ENCODE measurements at places on chromosomes 16 and 17. TPM values are rescaled to one million over a fixed set of nuclear protein-coding genes. Genes with fewer than 3 reads are reported as not detected.

- peak; percentile 19 for DNase-seq
Observed at GRCh38 chr17:41396996-41397660, at the start of gene KRT31. KRT31 (minus strand) TSS chr17:41397608; CDS start chr17:41397539, 69 bp downstream.

DNA sequence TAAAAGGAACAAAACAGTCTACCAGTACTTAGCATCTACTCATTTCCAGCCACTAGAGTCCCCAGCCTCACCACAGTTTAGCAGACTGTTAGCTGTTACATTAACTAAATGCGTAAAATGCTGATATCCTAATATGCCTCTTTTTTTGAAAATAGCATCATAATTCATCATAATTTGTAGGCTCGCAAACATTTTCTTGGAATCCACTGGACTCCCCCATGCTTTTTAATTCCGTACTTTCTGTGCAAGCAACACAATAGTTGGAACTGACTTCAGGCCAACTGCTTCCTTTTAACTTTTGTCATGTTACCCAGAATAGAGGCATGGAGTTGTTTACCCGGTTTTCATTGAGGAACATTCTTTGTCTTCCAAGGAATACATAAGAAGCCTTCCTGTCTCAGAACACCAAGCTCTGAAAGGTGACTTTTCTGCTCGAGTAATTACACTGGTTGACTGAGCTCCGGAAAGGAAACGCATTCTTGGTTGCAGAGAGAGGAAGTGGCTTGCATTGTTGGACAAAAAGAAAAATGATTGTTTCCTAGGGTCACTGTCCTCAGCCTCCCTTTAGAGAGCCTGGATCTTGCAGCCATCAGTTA is 30.9 kb upstream of the SEC14L1 start:
- no peak for DNase-seq

- DNase-seq, result no peak
Observed at GRCh38 chr17:18056214-18056613, 17.0 kb downstream of the GID4 start.

DNA sequence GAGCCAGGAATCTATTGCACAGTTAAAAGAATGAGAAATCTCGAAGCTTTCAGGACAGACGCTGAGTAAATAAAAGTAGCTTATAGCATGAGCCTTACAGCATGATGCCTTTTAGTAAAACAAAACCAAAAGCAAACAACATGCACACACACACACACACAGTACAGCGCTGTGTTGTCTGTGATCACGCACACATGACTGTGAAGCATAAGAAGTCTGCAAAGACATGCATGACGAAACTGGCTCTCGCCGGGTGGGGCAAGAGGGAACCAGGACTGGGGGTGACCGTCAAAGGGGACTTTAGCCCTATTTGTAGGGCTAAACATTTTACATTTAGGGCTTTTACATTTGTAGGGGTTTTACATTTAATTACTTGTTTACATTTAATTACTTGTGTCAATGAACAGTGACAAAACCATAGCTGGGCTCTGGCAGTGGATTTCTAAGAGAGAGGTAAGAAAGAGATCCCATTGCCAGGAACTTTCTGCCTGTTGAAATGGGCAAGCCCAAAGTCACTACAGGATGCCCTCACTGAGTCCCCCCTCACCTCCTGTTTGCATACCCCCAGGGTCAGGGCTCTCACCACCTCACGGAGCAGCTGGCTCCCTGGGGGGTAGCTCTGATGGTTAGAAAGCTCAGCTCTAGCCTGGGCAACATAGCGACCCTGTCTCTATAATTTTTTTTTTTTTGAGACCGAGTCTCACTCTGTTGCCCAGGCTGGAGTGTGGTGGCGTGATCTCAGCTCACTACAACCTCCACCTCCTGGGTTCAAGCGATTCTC is 2.0 kb upstream of the TNFRSF13B start:
- no peak for DNase-seq

- no peak for DNase-seq
Observed at GRCh38 chr17:74181341-74181740, 22.1 kb upstream of the RPL38 start.

DNA sequence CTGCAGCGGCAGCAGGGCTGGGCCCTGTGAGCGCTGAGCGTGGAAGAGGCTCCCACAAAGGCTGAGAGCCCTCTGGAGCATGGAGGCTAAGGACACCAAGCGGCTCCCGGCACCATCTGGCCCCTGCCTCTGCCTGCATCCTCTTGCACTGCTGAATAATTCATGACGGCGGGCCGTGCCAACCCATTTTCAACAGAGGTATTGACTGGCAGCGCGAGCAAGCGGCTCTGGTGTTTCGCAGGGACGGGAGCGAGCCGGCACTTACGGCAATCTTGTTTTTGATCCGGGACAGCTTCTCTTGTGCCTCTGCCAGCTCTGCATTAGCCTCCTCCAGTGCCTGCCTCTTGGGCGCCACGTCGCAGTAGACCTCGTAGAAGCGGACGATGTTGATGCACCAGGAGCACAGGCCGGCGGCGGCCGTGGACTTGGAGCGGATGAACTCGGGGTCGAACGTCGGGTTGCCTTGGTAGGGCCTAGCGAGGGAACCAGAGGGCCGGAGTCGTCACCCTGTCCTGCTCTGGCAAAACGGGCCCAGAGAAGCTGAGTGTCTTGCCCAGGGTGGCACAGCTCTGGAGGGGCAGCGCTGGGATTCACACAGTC is 80.4 kb downstream of the PGS1 start:
- no peak for DNase-seq

GRCh38 chr17:63463771-63464170 is 13.1 kb upstream of the ACE start:
- no peak for DNase-seq

APRT gene
- total RNA-seq, result 34.4 TPM

RDM1 gene
- not detected for total RNA-seq

DBNDD1 gene
- 3.7 TPM for total RNA-seq

KRT34 gene
- not detected for total RNA-seq

UBB gene
- total RNA-seq, result 2,180 TPM

NUPR1 gene
- total RNA-seq, result 24.8 TPM

CDYL2 gene
- total RNA-seq, result 2.2 TPM

KRTAP4-5 gene
- total RNA-seq, result not detected
